Adipocyte (in vitro differentiated cells): ENCODE measurements at places on chromosomes 16 and 17.
A peak's percentile ranks its signal among the peaks of the same experiment; 100 is the strongest.

DNA sequence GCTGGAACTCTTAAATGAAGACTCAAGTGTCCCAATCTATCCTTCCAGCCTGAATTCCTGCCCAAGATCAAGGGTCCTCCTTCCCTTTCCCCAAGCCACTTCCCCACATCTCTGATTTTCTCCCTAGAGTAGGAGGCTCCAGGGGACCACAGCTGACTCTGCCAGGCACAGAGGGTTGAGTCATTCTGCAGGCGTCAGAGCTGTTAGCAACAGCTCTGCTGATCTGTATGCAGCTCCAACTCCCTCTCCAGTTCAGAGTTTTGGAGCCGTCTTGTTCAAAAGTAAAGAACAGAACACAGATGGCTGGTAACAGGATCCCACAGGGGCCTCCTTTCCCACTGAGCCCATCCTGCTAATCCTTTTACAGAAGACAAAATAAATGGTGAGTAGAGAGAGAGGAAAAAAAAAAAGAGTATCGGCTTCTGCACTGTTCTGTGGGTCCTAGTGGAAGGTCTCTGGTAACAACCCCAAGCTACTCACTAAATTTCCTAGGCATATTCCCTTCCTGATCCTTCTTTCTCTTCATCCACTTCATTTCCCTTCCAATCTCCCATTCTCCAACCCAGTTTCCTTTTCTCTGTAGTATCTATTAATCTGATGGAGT is 13.4 kb upstream of the TAOK1 start:
- DNase-seq: peak; percentile 92

- DNase-seq: peak; percentile 81
Measured at GRCh38 chr16:1723450-1724147, 17.6 kb downstream of the MAPK8IP3 start.

GRCh38 chr16:22323173-22323958 is 26.2 kb downstream of the POLR3E start:
- no peak for DNase-seq

DNA sequence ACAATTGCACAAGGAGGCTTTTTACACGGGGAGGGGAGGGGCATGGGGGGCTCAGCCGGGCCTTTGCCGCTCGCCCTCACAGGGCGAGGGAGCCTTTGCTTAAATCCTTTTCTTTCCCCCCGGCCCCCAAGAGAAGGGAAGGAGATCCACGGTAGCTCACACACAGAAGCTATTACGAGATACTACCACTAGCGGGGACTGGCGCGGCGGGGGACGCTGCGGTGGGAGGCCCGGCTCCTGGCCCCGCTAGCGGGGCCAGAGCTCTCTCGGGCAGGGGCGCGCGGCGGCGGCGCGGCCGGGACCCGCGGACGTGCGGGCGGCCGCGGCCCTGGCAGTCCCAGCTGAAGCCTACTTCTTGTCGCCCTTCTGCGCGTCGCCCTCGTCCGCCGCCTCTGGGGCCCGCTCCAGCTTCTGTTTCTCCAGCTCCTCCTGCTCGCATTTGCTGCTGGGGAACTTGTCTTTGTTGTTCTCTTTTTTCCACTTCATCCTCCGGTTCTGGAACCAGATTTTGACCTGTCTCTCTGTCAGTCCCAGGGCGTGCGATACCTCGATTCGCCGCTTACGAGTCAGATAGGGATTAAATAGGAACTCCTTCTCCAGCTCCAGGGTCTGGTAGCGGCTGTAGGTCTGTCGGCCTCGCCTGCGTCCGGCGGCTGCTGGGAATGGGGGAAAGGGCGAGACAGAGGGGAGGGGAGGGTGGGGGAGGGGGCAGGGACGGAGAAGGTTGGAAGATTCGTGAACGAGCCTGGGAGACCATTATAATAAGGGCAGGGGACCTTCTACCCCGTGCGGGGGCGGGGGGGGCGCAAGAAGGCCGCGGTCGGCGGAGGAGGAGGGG is 2.0 kb downstream of the HOXB8 start:
- DNase-seq: no peak

- no peak for DNase-seq
Measured at GRCh38 chr17:39094607-39095308, 56.7 kb downstream of the PLXDC1 start.

GRCh38 chr16:27481282-27481934 is 68.3 kb downstream of the GTF3C1 start:
- DNase-seq: no peak

DNA sequence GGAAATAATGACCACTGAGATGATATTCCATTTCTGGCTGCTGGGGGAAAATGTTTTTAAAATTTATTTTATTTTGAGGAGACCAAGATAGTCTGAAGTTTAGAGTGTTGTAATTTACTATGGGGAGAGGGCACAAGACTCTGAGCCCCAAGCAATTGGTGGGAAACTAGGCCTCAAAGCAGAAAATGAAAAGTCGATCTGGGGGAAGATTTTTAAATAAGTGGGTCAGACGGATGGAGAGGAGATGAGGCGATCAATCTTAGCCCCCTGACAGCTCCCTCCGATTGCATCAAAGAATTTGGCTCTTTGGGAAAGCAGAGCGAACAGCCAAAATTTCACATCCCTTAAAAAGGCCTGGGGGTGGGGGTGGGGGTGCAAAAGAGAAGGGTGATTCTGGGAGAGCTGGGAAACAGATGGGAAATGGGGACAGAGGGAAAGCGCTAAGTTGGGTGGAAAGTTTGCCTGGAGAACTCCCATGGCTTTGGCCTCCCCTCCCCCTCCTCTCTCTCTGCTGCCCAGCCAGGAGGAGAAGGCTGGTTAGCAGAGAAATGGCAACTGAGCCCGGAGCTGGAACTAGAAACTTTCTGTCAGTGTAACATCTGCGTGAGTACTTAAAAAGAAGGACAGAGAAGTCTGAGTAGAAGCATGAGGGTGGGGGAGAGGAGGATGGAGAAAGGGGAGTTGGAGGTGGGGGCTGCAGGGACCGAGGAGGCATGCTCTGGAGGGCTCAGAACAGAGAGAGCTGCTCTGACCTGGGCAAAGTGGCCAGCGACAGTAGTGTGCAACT is 1.4 kb upstream of the HOXB2 start:
- no peak for DNase-seq

GRCh38 chr17:55450232-55450825 is 28.7 kb upstream of the MMD start:
- no peak for DNase-seq

DNA sequence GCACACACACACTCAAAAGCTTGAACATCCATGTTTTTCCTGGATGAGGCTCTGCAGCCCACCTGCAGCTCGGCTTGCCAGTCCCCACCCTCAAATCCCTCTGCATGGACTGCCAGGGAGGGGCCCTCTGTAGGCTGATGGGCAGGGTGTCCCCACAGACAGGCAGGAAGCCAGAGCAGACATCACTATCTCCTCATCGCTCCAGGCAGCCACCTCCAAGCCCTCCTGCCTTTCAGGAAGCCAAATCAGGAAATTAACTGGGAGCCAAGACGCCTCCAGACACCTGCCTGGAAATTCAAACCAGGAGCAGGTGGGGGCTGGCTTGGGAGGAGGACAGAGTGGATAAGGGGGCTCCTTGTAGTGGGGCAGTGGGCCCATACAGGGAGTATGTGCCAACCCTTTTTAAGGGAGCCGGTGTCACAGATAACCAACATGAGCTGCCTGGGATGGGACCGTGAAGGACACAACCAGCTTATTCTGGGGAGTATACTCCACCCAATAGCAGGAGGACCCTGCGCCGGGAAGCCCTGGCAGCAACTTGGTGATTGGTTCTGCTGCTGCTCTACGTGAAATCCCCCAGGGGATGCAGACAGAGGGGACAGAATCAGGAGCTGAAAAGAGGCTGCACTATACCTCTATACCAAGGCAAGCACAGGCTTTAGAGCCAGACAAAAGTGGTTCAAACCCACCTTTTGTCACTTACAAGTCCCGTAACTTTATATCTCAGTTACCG is 139.1 kb downstream of the CCT6B start:
- no peak for DNase-seq

GRCh38 chr17:27403480-27404005 is 52.7 kb upstream of the KSR1 start:
- DNase-seq: no peak

DNA sequence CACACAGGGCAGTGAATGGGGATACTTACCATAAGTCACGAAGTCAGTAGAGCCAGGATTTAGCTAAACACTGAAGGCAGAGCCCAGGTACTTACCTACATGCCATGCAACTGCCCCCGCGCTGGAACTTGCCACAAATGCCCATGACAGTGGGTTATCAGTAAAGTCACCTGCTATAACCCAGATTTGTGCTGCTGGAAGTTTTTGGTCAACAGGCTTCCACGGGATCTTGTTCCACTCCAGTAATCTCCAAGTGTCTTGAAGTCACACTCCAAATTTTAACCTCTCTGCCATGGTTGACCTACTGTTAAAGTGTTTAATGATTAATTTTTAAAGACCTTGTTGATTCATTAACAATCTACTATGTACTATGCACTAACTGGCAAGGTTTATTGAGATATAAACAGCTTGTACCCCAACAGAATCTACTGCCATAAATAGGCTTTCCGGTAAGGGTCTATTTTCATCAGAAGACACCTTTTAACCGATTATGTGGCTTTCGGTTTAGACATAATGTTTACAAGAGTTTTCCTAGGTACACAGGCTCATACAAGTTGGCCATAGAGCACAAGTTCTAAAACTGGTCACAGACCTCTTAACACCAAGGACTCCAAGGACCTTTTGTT is 6.3 kb upstream of the SLC5A11 start:
- DNase-seq: no peak

DNA sequence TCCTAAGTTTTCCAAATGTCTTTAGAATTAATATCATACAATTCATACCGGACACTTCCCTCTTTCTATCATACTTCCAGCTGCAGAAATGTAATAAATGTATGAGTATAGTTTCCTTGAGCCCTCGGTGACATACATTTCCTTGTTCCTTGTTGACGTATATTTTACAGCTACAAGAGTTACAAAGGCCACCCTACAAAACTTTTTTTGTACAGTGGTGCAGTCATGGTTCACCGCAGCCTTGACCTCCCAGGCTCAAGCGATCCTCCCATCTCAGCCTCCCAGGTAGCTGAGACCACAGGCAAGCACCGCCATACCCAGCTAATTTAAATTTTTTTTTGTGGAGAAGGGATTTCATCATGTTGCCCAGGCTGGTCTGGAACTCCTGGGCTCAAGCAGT is 7.2 kb upstream of the DUS1L start:
- DNase-seq: no peak

GRCh38 chr16:58847902-58848661 is 114.0 kb upstream of the GOT2 start:
- no peak for DNase-seq

GRCh38 chr17:50042211-50042610 is 13.7 kb upstream of the ITGA3 start:
- DNase-seq: no peak

- no peak for DNase-seq
Measured at GRCh38 chr17:45440161-45440778, 7.6 kb upstream of the ARHGAP27 start.

DNA sequence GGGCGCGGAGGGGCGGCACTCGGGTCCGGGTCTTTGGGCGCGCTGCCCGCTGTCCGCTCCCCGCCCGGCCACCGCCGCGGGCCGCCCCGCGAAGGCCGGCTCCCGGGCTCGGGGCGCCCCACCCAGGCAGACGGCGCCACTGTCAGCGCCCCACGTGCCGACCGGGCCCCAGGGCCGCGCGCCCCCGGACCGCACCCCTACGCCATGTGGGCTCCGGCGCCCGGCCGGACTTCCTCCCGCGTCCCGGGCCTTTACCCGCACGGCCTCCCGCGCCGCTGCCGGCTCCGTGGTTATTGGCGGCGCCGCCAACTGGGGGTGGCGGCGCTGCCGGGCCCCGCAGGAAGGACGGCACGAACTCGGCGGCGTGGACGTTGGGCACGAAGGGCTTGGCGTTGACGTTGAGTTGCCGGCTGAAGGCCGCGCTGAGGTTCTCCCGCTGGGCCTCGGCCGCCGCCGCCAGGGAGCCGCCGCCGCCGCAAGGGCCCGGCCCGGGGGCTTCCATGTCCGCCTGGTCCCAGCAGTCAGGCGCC is 577 bp downstream of the GSPT1 start:
- DNase-seq: peak; percentile 73

- DNase-seq: no peak
Measured at GRCh38 chr16:22291020-22291419, 6.2 kb upstream of the POLR3E start.

DNA sequence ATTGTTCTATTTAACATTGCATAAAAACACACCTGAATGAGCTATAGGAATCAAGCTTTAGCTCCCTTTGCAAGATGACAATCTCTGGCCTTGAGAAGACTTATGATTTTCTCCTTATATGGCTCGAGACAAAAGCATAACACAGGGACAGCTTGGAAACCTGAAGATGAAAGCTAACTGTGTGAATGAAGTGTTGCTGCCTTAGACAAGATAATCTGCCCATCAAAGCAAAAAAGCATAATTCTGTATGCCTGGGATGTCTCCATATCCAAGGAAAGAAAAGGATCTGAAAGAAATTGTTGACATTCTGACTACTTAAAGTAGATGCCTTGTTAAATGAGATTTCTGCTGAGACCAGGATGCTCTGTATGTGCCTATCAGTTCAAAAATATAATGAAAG is 526.7 kb upstream of the TOM1L1 start:
- no peak for DNase-seq

GRCh38 chr16:778447-778846 is 9.7 kb downstream of the RPUSD1 start:
- DNase-seq: no peak
